ENCODE measurements at places on chromosomes 4 and X.
A peak's percentile ranks its signal among the peaks of the same experiment; 100 is the strongest.

DNA sequence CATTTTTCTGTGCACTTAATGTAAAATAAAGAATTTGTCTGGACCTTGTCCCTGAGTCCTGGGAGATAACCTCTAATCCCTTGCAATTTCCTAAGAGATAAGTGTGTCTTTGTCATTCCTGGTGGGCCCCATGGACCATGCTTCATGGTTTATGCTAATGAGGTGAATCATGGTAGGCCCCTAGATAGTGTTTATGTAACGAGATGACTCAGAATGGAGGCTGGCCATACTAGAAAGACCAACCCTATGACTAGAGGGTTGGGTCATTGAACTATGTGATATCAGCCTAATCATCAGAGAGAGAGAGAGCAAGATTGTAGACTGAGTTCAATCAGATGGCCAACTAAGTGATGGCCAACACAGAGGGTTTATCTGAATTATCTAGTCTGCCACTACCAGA lies 64.2 kb upstream of the NHSL2 start:
- DNase-seq: no peak

DNA sequence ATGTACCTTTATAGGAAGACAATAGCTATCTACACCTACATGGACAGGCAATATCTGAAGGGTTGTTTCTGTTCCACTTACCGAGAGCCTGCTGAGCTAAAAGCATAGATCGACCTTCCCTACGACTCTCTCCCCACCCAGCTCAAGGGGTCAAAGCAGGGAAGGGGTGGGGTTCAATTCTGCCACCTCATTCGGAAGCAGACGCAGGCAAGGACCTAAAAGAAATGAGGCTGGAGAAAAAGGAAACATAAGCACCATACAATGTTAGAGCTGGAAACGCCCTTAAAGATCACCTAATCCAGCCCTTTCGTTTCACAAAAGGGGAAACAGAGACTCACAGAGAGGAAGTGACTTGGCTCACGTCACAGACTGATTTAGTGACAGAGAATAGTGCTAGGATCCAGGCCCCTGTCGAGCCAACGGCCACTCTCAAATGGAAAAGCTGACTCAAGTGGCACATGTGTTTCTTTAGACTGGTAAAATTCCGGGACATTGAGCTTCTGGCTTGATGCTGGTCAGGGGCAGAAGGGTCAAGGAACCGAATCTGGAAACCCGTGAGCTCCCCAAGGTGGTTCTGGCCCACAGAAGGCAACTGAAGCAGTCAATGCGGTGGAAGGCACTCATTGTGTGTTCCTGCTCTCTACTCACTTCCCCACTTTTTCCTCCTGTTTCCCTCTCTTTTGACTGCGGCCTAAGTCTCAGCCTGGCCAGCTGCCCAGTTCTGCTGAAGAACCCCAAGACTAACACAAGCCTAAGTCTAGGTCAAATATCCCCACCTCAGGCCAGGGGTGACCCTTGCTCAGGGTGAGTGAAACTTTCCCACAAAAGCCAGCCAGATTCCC lies 7.5 kb downstream of the SEPTIN6 start:
- DNase-seq: peak; percentile 92

GRCh38 chr4:64520421-64520820 lies 111.2 kb upstream of the TECRL start:
- DNase-seq: no peak

- no peak for DNase-seq
Observed at GRCh38 chr4:57344296-57344695, 234.1 kb upstream of the IGFBP7 start.

DNA sequence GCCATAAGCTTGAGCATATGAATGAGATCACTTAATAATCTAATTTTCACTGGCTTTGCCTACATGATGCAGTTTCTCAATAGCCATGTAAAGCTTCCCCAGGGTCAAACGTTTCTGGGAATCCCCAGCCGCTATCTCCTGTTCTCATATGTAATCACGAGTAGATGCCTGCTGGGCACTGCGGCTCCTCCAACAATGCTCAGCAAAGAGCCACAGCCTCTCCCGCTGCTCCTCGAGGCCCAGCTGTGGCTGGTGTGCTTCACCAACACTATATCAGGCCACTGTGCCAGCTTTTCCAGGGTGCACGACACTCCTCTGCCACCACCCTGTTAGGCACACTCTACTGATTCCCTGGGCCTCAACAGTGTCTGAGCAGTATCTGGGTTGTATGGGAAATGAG lies 78.3 kb upstream of the RASGEF1B start:
- DNase-seq: no peak

DNA sequence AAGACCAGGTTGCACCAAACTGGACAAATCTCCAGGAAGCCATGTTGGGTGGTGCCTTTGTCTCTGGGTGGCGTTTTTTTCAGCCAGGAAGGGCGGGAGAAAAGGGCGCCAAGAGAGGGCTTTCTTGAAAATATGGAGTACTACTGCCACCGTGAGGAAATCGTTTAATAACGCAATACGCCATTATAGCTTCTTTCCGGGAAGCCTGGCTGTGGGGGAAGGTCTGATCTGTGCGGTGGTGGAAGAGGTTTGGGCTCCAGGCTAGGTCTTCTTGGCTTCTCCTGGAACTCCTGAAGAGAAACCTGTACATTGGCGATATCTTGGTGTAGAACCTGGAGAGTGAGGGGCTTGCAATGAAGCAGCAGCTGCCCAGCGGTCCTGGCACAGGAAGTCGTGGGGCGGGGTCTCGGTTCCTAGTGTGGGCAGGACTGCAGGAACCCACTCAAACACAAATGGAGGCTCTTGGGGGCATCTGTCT lies 202.7 kb downstream of the OR13H1 start:
- DNase-seq: no peak

DNA sequence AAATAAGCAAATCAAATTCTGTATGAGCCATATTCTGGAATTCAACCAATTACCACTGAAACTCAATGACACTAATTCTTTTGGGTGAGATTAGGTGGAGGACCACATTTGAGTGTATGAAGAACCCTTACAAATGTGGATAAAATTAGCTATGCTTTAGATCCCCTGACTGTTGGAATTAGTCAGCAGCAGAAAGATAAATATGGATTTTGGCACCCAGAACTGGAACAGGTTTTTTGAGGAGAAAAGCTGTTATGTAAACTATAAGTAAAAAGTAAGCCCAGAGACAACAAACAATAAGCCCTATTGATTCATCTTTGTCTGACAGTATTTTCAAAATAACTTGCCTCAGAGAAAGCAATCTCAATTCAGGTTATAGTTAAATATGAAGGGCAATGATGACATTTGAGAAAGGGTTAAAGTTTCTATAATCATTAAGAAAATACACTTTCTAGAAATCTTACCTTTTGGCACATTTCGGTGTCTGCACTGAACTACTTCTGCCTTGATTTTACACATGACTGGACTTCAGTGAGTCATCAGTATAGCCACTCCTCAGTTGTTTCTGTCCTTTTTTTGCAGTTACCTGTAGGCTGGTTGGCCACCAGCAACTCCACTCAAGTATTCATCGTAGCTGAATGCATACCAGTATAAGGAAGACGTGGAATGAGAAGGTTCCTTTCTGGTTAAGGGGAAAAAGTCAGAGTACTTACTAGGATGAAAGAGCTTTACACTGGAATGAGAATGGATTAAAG lies 80.0 kb downstream of the KCTD8 start:
- DNase-seq: no peak

GRCh38 chrX:63661676-63662075 lies 123.3 kb downstream of the ARHGEF9 start:
- no peak for DNase-seq

GRCh38 chr4:22574424-22574823 lies 58.6 kb upstream of the ADGRA3 start:
- no peak for DNase-seq

GRCh38 chrX:21974011-21974385 lies 33.5 kb downstream of the SMS start:
- no peak for DNase-seq

DNA sequence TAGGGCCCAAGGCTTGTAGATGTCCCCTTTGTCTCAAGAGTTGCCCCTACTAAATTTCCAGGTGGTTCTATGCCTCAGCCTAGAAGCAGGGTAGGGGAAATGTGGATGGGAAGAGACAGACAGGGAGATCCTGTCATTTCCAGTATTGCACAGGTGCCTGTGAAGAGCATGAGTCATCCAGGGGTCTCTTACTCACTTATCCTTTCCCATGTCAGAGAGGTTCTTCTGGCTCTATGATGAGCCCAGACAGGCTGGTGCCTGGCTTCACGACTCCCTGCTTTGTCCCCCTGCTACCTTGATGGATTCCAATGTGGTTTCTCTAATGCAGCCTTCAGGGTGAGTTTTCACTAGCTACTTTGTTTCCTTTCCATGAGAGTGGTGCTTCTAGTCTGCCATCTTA lies 35.2 kb upstream of the DDX60 start:
- no peak for DNase-seq

- peak; percentile 83 for DNase-seq
Observed at GRCh38 chrX:19566359-19567222, 51.3 kb upstream of the MAP3K15 start.

- DNase-seq: peak; percentile 75
Observed at GRCh38 chr4:146143888-146144287, 31.6 kb upstream of the LSM6 start.

GRCh38 chr4:91359041-91360031 lies 944.4 kb upstream of the GRID2 start:
- no peak for DNase-seq
